Neural cell (in vitro differentiated cells): ENCODE measurements at places on chromosomes 7 and 10. TPM values are rescaled to one million over a fixed set of nuclear protein-coding genes. Genes with fewer than 3 reads are reported as not detected.

Gene KCTD7
- polyA plus RNA-seq = 79.4 and 89.4 TPM in 2 replicates

Gene LGI1
- polyA plus RNA-seq = 2.1 and 2.5 TPM in 2 replicates

Gene AMZ1
- polyA plus RNA-seq = not detected in 2 replicates

Gene TMEM139
- not detected in 2 replicates for polyA plus RNA-seq

Gene AKR1D1
- polyA plus RNA-seq = not detected in 2 replicates

Gene ATG9B
- 1.2 and 1.4 TPM in 2 replicates for polyA plus RNA-seq

Gene OR2F2
- polyA plus RNA-seq = not detected in 2 replicates

Gene SFXN3
- 52.1 and 56.5 TPM in 2 replicates for polyA plus RNA-seq

Gene COL13A1
- polyA plus RNA-seq = 4.7 and 4.9 TPM in 2 replicates

Gene GJD4
- polyA plus RNA-seq = not detected in 2 replicates

Gene SFTPA2
- 0.48 TPM in 1 of 2 replicates, not detected in the other for polyA plus RNA-seq

Gene PALD1
- polyA plus RNA-seq = 0.98 and 1.1 TPM in 2 replicates

Gene AGBL3
- 7.5 and 9.5 TPM in 2 replicates for polyA plus RNA-seq

Gene PIK3AP1
- 0.05 TPM in 1 of 2 replicates, not detected in the other for polyA plus RNA-seq

Gene STAG3
- 0.64 TPM in 1 of 2 replicates, not detected in the other for polyA plus RNA-seq
